Pons (tissue), 1 donor: ENCODE measurements at places on chromosomes 6 and 20.

DNA sequence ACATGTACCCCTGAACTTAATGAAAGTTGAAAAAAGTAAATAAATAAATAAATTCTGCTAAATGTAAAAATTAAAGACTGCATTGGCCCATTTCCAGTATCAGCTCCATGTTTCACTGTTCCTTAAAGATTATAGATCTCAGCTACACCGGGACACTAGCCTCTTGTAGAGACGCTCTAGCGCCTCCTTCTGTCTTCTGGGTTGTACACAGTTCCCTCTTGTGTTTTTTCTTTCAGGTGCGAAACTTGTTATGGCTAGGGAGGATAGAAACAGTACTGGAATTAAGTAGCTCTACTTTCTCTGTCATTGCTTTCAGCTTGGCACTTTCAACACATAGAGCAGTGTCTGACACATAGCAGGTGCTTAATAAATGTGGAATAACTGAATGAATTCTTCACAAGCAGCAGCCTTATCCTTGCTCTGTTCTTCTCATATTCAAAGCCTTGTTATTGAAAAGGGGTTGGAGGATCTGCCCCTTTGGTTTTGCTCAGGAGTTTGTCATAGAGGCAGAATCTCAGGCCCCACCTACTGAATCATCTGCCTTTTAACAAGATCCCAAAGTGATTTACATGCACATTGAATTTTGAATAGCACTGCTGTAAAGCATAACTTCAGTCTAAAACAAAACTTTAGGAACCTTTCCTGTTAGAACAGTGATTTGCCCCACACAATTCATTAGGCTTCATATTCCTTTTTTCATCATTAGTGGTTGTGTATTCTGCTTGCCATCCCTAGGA lies 92.3 kb downstream of the FIG4 start:
- DNase-seq: no peak

DNA sequence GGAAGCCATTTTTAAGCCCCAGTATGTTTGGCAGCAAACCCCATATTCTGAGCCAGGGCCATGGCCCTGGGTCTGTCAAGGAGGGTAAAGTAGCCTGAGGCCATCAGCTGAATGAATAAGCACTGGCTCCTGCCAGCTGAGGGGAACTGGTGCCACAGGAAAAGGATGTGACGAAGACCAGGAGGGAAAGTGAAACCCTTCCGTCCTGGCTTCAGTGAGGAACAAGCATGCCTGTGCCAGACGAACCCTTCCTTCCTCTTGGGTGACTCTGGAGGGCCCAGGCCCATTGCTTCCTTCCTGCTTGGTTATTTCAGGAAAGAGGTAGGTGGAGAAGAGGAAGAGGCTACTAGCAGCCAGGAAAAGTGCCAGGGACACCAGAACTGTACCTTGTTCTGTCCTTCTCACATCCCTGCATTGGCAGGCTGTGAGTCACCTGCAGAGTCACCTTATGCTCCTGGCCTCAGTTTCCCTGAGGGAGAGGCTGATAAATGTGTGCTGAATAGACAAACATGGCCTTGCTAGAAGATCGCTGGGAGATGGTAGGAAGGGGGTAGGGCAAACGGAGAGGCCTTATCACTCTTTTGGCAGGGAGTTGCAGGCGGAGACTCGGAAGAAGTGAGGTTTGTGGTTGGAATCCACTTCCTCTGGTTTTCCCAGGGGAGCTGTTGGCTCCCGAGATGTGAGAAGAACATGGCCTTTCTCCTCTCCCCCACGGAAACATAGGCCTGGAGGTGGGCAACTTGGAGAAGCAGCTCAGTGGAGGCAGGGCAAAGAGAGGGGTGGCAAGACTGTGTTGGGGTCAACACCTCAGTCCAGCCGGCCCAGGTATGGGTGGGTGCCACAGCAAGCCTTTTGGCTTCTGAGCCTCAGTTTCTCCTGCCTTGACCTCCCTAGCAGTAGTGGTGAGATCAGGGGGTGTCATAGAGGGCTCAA lies 37.4 kb downstream of the COX4I2 start:
- peak; percentile 92 for DNase-seq

DNA sequence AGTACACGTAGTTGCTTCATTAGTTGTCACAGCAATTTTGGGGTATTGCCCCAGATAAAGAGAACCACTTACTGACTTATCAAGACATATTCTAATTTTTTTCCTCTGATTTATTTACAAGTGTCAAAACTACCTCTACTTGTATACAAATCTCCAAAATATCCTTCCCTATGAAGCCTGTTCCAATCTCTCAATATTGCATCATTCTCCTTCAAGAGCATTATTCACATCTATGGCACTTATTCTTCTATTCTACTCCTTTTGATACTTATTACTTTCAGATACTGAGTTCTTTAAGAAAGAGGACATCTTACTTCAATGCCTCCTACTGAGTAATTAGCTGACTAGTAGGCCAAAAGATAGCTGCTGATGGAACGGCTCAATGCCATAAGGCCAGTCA lies 105.2 kb downstream of the SMLR1 start:
- no peak for DNase-seq

DNA sequence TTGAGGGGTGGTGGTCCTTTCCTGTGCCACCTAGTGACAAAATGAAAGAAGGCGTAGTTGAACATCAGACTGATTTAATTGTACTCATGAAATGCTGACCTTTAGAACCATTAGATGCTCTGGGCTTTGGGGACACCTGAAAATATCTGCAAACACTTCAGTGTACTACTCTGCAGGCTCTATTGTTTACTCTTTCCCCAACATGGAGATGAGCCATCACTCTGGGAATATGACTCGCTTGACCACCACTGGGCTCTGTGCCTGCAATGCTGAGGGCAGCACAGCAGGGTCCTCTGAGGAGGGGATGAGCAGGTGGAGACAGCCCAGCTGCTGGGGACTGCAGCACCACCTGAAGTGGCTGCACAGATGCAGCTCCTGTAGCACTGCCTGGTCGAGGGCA lies 74.8 kb upstream of the SLC24A3 start:
- DNase-seq: no peak

DNA sequence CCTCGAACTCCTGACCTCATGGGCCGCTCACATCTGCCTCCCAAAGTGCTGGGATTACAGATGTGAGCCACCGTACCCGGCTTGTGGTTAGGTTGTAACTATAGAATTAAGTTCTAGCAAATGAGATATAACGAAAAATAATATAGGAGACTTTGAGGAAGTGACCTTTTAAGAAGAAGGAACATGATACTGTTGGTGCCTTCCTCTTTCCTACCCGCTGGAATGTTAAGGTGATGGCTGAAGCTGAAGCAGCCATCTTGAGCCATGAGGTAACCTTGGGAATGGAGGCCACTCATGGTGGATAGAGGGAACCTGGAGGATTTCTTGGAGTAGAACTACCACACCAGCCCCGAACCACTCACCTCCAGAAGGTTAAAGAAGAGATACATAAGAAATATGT lies 48.1 kb upstream of the MDGA1 start:
- DNase-seq: no peak

GRCh38 chr6:167211295-167211648 lies 53.5 kb upstream of the GPR31 start:
- DNase-seq: no peak

DNA sequence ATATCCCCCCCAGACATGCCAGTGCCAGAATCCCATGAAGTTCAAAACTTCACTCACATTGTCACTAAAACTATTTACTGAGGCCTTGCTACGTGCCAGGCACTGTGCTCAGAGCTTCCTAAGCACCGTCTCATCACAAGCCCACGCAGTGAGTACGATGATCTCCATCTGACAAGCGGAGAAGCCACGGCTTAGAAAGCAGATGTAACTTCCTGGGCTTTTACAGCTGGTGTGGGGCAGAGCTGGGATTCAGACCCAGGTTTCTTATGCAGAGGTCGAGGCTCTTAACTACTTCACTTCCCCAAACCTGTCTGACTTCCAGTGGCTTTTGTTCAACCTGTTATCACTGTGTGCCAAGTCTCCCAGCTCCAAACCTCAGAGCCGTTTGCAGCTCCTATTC lies 8.3 kb downstream of the MDGA1 start:
- no peak for DNase-seq

- no peak for DNase-seq
Measured at GRCh38 chr20:62445553-62446340, 18.4 kb upstream of the RBBP8NL start.

GRCh38 chr6:43762410-43762768 lies 7.6 kb upstream of the VEGFA start:
- no peak for DNase-seq

GRCh38 chr6:30730601-30731435 lies 10.7 kb downstream of the TUBB start:
- DNase-seq: no peak

GRCh38 chr6:46254946-46255345 lies 84.2 kb upstream of the ENPP5 start:
- no peak for DNase-seq

- no peak for DNase-seq
Measured at GRCh38 chr6:700490-700889, 7.6 kb upstream of the EXOC2 start.

- no peak for DNase-seq
Measured at GRCh38 chr6:41098366-41098765, 25.6 kb downstream of the NFYA start.

DNA sequence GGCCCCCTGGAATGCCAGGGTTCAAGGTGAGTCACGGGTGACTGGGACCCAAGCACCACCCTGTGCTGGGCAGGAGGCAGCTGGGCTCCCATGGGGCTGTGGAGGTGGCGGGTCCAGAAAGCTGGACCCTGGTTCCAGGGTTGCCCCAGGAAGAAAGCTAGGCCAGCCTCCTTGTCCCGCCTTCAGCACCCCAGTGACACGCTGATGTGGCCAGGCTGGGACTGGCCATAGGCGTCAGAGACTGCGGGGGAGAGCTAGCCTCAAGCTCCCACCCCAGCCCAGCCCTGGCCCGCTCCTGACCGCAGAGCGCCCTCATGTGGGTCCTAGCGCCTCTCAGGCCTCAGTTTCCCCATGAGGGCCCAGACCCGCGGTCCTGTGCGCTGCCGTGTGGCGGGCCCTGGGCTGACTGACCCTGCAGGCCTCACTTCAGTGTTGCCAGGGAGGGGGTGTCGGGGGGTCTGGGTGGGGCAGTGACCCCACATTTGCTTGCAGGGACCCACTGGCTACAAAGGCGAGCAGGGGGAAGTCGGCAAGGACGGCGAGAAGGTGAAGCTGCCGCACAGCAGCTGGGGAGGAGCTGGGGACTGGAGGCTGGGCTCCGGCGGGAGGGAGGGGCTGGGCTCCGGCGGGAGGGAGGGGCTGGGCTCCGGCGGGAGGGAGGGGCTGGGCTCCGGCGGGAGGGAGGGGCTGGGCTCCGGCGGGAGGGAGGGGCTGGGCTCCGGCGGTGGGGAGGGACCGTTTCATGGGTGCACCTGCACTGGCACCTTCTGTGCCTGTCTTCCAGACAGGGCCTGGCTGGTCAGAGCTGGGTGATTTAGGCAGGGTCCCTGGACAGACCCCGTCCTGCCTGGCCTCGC lies 7.9 kb downstream of the COL9A3 start:
- no peak for DNase-seq
